Activated naive CD8-positive, alpha-beta T cell treated with anti-CD3 and anti-CD28 coated beads, Interleukin-2, amount 50 U/mL, for 24 hours (primary cell): ENCODE measurements at places on chromosomes 3 and 15.

GRCh38 chr3:127406309-127407025 is 118.6 kb upstream of the PRR20G start:
- no peak overlapping the region for H3K4me3 ChIP-seq
- no peaks in the 10 kb centered on the region for H3K36me3 ChIP-seq
- peak; percentile 17 for DNase-seq
- H3K27ac ChIP-seq, result no peak overlapping the region
- H3K27me3 ChIP-seq, result peaks cover 11% of the 10 kb centered on the region

- peaks cover 23% of the 10 kb centered on the region for H3K36me3 ChIP-seq
- no peak for DNase-seq
- no peak overlapping the region for H3K4me3 ChIP-seq
- no peak overlapping the region for H3K27ac ChIP-seq
- peaks cover 22% of the 10 kb centered on the region for H3K4me1 ChIP-seq
Observed at GRCh38 chr3:147407114-147407497, 763 bp upstream of the ZIC4 start.

DNA sequence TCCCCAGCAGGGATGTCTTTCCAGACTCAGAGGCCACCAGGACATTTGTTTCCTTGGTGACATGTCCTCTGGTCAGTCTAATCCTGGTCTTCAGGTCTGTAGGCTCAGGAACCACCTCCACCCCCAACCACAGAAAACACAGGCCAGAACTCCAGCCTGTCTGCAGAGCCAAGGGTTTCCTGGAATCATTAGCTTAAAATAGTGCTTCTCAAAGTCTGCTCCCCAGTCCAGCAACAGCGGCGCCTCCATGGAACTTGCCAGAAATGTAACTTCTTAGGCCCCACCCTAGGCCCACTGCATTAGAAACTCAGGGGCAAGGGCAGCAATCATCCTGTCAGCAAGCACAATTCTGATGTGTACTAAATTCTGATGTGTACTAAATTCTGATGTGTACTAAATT is 20.0 kb downstream of the SLC28A1 start:
- DNase-seq, result no peak
- H3K4me3 ChIP-seq, result no peak overlapping the region
- H3K4me1 ChIP-seq, result no peaks in the 10 kb centered on the region
- H3K27me3 ChIP-seq, result no peaks in the 10 kb centered on the region
- H3K36me3 ChIP-seq, result no peaks in the 10 kb centered on the region

DNA sequence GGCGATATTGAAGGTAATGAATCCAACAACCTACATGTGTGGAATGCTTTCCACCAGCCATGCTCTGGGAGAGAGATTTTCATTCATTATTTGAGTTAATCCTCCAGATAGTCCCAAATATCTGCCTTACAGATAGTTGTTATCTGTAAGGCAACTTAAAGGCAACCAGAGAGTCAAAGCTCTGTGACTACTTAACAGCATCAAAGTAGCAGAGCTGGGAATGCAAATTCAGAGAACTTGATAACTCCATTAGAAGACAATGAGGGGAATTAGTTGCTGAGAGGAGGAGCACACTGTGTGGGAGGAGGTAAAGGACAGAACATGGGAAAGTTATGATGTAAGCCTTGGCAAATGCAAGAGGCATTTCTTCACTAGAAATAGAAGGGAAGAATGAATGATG is 10.5 kb upstream of the CRBN start:
- DNase-seq, result no peak
- H3K27ac ChIP-seq, result no peak overlapping the region
- H3K36me3 ChIP-seq, result no peaks in the 10 kb centered on the region
- H3K27me3 ChIP-seq, result no peaks in the 10 kb centered on the region
- H3K4me3 ChIP-seq, result no peak overlapping the region

- H3K4me3 ChIP-seq, result no peak overlapping the region
- peak overlapping the region; percentile 11 for H3K27ac ChIP-seq
- DNase-seq, result no peak
- peaks cover 4% of the 10 kb centered on the region for H3K27me3 ChIP-seq
- no peaks in the 10 kb centered on the region for H3K36me3 ChIP-seq
Observed at GRCh38 chr3:107816107-107816506, 274.7 kb downstream of the CD47 start.

DNA sequence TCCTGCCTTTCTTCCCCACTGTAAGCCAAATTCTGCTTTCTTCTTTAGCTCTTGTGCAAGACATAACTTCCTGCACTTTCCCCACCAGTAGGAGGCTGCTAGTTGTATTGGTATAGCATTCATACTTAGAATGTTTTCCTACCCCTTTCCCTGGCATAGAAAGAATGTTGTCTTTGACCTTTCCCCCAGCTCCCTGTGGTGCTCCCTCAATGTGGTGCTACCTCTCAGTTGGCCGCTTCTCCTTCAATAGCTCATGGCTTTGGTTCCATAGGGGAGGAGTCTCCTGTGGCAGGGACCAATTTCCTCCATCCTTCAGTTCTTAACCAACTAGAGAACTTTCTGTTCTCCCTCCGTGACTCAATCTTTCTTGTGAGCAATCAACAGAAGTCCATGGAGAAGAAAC is 67.5 kb upstream of the AKAP13 start:
- peak overlapping the region; percentile 64 for H3K27ac ChIP-seq
- peak overlapping the region; percentile 25 for H3K4me3 ChIP-seq
- H3K4me1 ChIP-seq, result peaks cover 78% of the 10 kb centered on the region

GRCh38 chr3:12507591-12508281 is 23.5 kb downstream of the TSEN2 start:
- H3K27me3 ChIP-seq, result no peaks in the 10 kb centered on the region
- no peak for DNase-seq
- H3K4me3 ChIP-seq, result no peak overlapping the region
- H3K36me3 ChIP-seq, result peaks cover 33% of the 10 kb centered on the region
- H3K4me1 ChIP-seq, result no peaks in the 10 kb centered on the region

DNA sequence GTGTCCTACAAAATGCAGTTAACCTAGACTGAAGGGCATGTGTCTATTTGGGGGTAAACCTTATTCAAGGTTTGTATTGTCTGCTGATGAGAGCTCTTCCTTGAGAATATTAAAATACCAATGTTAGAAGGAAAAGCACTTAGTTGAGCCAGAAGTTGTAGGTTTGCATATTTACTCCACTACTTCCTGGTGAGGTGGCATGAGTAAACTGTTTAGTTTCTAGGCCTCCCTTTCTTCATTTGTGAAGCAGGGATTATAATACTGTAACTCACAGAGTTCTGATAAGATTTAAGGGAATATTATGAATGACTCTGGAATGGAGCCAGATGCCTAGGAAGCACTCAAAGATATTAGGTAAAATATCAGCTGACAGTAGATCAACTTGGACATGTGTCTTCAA is 46.7 kb downstream of the CD200R1L start:
- H3K27me3 ChIP-seq, result no peaks in the 10 kb centered on the region
- DNase-seq, result no peak
- H3K4me1 ChIP-seq, result peaks cover 15% of the 10 kb centered on the region

- H3K4me3 ChIP-seq, result no peak overlapping the region
- no peaks in the 10 kb centered on the region for H3K36me3 ChIP-seq
- no peaks in the 10 kb centered on the region for H3K27me3 ChIP-seq
- DNase-seq, result no peak
Observed at GRCh38 chr3:117442566-117442965, 733.0 kb downstream of the TUSC7 start.

- DNase-seq, result no peak
- peaks cover 4% of the 10 kb centered on the region for H3K4me1 ChIP-seq
- H3K36me3 ChIP-seq, result peaks cover 58% of the 10 kb centered on the region
Observed at GRCh38 chr15:90495067-90495466, 34.7 kb upstream of the CRTC3 start.

DNA sequence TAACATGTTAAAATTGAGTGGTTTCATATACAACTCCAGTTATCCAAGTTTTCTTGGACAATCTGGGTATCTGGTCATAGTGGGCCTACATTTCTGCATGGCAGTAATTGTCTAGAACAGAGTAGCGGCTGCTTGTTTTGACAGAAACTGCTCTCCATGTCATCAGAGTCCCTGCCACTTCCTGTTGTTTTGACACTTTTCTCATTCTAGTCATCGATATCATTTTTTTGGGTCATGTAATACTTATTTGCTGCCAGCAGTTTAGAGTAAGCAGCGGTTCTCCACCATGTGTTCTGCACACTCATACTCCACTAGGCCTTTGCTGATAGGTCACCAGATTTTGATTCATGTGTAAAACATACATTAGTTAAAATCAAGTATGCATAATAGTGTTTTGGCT is 81.5 kb downstream of the SLC25A26 start:
- peak overlapping the region; percentile 91 for H3K27ac ChIP-seq
- DNase-seq, result no peak
- H3K27me3 ChIP-seq, result no peaks in the 10 kb centered on the region
